Central memory CD4-positive, alpha-beta T cell (primary cell): ENCODE measurements at places on chromosomes 2 and 18.

GRCh38 chr18:31942291-31942998, 483 bp downstream of the TRAPPC8 start:
- no peak for DNase-seq

DNA sequence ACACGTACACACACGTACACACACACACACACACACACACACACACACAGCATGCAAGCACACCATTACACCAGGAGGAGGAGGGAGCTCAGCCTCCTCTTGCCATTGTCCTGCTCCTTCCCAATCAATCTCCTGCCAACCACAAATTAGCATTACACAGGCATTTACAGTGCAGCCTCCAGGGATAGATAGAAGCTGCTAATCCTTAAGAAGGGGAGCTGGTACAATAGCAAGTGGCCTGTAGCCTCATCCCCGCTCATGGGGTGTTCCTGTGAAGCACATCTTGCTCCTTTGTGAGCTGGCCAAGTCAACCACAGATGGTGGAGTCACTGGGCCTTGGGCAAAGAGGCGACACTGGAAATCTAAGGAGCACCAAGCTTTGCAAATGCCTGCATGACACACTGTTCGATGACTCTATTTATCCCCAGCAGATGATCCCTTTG, 110.3 kb upstream of the PKDCC start:
- DNase-seq = no peak

DNA sequence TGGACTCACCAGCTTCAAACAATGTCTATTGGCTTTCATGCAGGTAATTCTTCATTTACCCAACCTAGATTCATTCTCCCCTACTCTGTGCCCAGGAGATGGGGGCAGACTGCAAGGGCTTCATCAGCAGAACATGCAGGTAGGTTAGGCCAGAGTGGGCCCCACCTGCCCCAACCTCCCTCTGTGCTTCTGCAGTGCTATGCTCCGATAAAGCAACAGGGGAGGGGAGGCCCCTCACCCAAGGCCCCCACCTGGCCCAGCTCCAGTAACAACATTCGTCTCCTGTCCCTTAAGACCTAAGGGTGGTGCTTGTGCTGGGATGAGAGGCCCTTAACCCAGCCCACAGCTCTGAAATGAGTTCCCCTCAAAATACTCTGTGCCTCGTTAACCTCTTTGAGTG, 16.7 kb upstream of the GYPC start:
- DNase-seq = no peak

DNA sequence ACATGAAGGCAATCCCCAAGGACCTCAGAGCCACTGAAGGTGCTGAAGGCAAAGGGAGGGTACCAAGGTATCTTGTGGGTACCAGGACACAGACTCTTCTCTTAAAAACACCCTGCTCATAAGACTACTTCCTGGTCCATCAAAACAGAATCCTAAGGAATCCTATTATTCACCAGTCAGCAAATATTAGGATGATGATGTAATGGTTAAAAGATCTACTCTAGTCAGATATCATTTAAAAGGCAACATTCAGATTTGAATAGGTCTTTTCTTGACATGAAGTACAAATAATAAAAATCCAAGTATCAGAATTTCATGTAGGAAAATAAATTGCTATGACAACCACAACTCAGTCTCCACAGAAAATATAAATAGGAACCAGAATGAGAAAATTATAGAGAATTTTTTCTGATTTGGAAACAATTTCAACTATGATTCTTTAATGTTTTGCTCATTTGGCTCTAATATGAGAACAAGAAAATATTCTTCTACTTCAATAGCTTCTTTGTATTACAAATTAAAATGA, 77.8 kb upstream of the ZNF397 start:
- DNase-seq = no peak

DNA sequence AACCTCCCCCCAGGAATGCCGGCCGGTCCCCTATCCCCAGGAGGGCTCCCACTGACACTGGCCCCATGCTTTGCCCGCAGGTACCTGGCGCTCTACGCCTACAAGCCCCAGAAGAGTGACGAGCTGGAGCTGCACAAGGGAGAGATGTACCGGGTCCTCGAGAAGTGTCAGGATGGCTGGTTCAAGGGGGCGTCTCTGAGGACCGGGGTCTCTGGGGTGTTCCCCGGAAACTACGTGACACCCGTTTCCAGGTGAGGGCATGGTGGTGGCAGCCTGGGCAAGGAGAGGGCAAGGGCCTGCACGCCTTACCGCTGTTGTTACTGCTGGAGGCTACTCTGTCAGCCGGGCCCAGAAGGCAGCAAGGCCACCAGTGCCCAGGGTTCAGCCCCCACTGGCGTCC, 181.3 kb downstream of the SEPTIN10 start:
- DNase-seq = no peak

DNA sequence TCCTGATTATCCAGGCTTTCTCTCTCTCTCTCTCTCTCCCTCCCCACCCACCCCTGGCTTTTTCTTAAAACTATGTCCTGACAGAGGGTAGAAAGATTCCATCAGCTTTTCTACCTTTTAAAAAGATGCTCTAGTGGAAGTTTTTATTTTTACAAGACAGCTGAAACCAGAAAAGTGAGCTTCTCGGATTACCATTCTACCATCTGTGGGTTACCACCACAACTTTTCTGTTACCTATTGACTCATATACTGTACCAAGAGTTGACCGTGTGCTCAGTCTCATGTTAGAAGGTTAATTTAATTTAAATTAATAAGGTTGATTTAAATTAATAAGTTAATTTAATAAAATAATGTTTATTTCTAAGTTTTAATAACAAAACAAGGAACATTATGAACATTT, 137.6 kb downstream of the UPP2 start:
- no peak for DNase-seq

DNA sequence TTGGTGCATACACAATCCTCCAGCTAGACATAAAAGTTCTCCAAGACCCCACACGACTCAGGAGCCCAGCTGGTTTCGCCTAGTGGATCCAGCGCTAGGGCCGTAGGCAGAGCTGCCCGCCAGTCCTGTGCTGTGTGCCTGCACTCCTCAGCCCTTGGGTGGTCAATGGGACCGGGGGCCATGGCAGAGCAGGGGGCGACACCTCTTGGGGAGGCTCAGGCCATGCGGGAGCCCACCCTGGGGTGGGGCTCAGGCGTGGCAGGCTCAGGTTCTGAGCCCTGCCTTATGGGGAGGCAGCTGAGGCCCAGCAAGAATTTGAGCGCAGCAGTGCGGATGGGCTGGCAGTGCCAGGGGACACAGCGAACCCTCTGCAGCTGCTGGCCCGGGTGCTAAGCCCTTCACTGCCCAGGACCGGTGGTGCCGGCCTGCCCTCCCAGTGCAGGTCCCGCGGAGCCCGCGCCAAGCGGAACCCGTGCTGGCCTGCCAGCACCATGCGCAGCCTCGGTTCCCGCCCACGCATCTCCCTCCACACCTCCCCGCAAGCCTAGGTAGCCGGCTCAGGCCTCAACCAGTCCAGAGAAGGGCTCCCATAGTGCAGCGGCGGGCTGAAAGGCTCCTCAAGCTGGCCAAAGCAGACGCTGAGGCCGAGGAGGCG, 1566.6 kb upstream of the SLC39A10 start:
- no peak for DNase-seq

- peak; percentile 71 for DNase-seq
Measured at GRCh38 chr2:241309684-241310117, 5.8 kb downstream of the HDLBP start.

GRCh38 chr18:73645160-73645715, 502.4 kb downstream of the FBXO15 start:
- DNase-seq = no peak

DNA sequence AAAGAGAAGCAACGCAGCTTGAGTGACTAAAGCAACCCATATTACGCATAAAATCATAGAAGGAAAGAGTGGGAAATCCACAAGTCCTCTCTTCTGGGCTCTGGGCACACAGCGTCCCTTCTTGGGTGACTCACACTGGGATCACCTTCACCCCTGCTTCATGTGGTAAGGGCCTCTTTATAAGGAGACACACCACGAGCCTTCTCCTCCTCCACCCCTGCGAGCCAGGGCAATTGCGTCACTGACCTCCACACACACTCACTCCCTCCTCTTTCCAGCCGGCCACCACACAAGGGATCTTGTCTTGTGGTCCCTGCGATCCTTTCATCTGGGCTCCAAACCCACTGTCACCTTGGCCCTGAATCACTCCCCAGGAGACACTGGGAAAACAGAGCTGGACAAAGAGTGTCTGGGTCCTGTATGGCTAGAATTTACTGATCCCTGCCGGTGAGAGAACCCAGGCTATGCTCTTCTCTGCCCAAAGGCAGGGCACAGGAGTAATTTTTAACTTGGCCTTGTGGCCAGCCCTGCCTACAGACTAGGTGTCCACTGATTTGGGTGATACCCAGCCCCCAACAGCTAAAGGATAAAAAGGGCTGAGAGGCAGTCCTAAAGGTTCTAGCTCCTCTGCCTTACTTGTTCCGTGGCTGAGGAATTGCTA, 35.3 kb downstream of the NHEJ1 start:
- DNase-seq = no peak

- no peak for DNase-seq
Measured at GRCh38 chr2:9392898-9393765, 30.2 kb downstream of the ITGB1BP1 start.

GRCh38 chr2:156430236-156430979, 5.8 kb upstream of the GPD2 start:
- no peak for DNase-seq

GRCh38 chr2:164538240-164538866, 82.9 kb downstream of the GRB14 start:
- no peak for DNase-seq

DNA sequence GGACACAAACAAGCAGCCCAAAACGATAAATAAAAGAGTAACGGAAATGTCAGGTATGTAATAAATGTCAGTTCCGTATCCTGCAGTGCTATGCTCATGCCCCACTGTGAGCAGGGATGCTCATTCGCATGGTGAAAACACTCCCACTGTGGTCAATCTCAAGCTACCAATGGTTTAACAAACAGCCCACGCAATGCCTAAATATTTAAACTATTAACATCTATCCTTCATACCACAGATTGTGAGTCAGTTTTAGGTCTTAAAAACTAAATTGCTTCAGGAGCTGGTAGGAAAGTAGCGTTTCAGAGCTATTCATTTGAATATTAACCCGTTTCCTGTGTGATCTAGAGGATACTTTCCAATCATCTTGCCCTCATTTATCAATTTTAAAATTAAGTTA, 207.4 kb downstream of the TCF4 start:
- no peak for DNase-seq

- no peak for DNase-seq
Measured at GRCh38 chr18:39318462-39318861, 1752.9 kb upstream of the CELF4 start.

DNA sequence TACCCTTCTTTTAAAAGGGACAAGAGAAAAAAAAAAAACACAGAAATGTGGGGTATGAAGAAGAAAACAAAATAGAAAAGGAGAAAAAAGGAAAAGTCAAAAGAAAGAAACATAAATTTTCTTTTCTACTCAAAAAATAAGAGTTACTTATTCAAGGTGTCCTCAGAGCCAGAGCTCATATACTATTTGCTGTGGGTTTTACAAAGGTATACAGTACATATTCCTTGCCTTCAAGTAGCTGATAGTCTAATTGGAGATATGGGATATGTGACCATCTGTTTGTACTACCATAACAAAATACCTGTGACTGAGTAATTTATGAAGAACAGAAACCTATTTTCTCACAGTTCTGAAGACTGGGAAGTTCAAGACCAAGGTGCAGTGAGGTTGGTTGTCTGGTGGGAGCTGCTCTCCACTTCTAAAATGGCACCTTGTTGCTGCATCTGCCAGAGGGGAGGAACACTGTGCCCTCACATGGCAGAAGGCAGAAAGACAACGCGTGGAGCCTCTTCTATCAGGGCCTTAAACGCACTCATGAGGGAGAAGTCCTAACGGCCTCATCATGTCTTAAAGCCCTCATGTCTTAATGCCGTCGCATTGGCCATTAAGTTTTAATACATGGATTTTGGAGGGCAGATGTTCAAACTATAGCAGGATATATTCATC, 33.9 kb downstream of the NBAS start:
- no peak for DNase-seq

DNA sequence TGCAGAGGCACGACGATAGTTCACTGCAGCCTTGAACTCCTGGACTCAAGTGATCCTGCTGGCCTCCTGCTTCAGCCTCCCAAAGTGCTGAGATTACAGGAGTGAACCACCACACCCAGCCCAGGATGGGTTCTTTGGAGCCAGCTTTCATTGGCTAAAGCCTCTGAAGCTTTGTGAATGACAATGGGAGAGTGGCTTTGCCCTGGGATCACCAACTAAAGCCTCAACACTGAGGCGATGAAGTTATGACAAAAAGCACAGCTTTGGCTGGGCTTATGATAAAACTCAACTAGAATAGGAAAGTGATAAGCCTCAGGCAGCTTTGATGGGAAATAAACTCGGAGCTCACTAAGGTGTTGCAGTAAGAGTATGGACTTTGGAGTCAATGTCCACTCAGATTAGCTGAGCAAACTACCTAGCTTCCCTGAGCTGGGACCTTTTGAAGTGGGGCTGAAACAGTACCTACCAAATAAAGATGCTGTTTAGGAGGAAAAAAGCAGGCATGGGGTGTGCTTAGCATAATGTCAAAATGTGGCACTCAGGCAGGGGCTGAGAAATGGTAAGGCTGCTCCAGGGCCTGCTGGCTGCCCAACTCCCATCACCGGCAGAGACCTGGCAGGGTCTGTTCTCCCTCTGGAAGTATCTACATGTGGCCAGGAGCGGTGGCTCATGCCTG, 4.3 kb downstream of the TMEM127 start:
- no peak for DNase-seq

DNA sequence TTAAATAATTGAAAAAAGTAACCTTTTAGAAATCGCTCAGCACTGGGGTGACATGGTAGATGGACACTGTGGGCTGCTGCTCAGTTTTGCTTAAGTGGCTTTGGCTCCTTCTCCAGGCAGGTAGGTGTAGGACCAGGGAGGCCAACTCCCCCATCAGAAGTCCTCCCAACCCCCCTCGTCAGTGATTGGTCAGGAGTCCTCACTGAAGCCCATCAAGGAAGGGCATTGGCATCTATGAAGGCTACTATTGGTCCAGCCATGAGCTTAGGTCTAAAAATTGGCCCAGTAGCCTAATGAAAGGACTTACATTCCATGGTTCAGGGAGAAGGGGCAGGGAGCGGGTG, 34.7 kb downstream of the ST3GAL5 start:
- no peak for DNase-seq

GRCh38 chr2:9397201-9397600, 26.1 kb downstream of the ITGB1BP1 start:
- DNase-seq = no peak

GRCh38 chr2:64135421-64135820, 8.8 kb downstream of the PELI1 start:
- no peak for DNase-seq

GRCh38 chr2:31011587-31011986, 126.7 kb downstream of the GALNT14 start:
- no peak for DNase-seq

DNA sequence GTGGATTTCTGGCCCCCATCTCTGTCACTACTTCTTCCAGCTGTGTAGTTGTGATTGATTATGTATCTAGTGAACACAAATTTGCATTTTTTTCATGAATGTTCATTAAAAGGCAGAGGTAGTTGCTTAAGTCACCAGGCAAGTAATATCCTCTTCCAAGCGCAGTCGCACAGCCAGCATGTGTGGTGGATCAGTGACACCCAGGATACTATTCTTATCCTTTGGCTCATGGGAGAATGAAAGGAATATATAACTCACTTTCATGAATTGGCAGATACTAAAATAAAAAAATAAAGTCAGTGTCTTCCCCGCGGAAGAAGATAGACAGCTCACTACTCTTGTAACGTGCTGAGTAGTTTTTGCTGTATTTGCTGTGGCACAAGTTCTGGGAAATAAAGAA, 387.8 kb downstream of the CDH7 start:
- DNase-seq = no peak

GRCh38 chr18:13191031-13191430, 27.5 kb upstream of the LDLRAD4 start:
- DNase-seq = no peak
